ENCODE measurements at places on chromosomes 12 and 14.

DNA sequence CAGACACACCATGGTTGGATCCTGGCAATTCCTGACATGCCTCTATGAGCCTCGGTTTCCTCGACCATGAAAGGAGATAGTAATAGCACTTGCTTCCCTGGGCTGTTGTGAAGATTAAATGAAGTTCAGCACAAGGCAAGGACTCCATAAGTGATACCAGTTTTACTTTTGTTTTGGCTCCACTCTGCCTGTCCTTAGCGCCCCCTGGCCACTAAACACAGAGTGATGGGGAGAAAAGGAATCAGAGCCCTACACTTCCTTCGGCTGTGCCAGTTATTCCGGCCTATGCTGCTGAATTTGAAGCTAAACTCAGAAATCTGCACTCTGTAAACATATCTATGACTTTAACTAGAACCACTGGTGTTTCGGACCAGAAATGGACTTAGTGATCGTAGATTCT, 173.8 kb downstream of the C12orf75 start:
- DNase-seq = no peak

- DNase-seq = peak; percentile 87
These were observed at the start of gene PLEKHH1 for GRCh38 chr14:67532998-67533753. PLEKHH1 (plus strand) TSS chr14:67533290; CDS start chr14:67541868, 8,578 bp downstream.

- no peak for DNase-seq
These were observed 61.0 kb downstream of the HECTD4 start for GRCh38 chr12:112321245-112321644.

DNA sequence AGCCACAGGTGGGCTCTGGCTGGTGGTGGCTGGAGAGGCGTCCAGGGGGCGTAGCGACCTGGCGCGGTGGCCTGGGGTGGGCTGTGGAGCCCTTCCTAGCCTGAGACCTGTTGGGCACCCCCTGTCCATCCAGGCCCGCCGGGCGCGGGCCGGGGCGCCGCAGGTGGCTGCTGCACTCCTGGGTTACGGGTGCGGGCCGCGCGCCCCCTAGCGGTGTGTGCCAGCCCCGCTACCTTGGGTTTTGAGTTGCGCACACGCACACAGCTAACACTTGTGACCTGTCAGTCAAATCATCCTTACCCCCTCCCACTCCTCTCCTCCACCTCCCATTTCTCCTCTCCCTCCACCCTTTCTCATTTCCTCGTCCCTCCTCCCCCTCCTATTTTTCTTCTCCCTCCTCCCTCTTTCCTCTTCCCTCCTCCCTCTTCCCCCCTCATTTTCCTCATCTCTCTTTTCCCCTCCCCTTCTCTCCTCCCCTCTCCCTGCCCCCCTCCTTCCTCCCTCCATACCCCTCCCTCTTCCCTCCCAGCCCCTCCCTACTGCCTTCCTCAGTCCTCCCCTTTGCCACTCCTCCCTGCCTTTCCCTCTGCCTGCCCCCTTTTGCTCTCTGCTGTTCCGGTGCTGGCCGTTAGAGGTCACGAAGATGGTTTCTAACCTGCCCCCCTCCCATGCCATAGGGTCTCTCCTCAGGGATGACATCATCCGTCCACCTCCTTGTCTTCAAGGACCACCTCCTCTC, 2.3 kb downstream of the MEG3 start:
- DNase-seq = peak; percentile 75

DNA sequence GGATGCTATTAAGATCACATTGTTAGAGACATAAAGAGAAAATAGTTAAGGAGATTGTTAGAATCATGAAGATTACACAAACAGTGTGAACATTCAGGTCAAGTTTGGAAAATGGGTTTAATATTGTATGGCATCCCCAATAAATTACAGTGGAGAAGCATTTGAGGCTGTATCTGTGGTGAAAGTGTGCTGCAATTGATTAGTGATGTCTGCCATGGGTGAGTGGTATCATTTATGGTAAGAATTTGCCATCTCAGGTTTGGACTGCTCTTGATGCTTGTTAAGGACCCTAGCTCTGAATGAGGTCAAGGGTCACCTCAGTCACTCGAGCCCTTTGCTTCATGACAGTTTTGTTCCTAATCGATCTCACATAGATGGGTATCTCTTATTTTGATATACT, 265.7 kb upstream of the SRRM4 start:
- DNase-seq = no peak

DNA sequence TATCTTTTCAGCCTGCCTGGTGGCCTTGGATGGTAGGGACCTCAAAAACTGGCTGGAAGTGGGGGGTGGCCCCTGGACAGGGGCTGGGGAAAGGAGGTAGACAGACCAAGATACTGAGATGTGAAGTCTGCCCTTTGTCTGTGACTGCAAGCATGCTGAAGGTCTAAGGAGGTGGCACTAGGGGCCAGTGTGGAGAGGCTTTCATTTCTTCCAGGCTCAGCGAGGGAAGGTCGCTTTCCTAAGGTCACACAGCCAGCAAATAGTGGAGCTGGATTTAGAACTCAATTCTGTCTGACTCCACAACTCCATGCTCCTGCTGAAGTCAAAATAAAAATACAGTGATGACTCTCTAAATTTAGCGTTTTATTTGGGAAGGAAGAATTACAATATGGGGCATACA, 11.3 kb upstream of the PLBD2 start:
- no peak for DNase-seq

DNA sequence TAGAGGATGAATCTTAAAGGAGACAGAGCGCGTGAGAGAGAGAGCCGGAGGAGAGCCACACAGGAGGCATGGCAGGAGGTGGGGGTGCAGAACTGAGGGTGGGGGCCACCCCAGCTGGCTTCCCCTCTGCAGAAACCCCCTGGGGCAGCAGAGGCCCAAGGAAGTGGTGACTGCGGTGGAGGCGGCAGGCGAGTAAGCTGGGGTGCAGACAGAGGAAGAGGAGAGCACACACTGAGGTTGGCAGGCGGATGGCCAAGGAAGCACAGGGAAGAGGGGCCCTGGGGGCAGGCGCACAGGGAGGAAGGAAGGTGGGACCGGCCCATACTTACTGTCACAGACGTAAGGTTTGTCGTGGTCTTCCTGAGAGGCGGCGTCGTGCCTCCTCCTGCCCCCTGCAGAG, 179.8 kb downstream of the DPF3 start:
- DNase-seq = no peak

- DNase-seq = no peak
These were observed 4.1 kb downstream of the CIPC start for GRCh38 chr14:77102154-77102553.

- no peak for DNase-seq
These were observed 23.1 kb upstream of the COX16 start for GRCh38 chr14:70382536-70382935.

GRCh38 chr14:101817501-101818001, 56.0 kb downstream of the PPP2R5C start:
- no peak for DNase-seq

GRCh38 chr12:11804130-11804529, 154.7 kb downstream of the ETV6 start:
- DNase-seq = no peak

GRCh38 chr14:38404100-38404541, 148.2 kb upstream of the CLEC14A start:
- DNase-seq = no peak

All from cardiac muscle cell (in vitro differentiated cells and primary cell).